ENCODE measurements at places on chromosomes 11 and 22.

DNA sequence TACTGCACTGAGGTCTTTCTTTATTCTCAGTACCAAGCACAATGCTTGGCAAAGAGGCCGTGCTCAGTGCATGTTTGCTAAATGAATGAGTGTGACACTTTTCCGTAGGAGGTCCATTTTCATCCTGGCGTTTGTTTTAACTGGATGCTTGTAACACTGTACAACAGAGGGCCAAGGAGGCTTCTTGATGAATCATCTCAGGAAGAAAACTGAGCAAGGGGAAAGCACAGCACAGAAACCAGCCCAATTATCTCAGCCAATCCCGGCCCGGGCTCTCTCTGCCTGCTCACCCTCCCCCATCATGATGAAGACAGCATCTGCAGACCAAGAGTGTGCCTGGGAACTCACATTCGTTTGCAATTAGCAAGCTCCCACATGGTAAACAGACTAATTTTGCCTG lies 570.3 kb downstream of the OPCML start:
- DNase-seq: no peak

DNA sequence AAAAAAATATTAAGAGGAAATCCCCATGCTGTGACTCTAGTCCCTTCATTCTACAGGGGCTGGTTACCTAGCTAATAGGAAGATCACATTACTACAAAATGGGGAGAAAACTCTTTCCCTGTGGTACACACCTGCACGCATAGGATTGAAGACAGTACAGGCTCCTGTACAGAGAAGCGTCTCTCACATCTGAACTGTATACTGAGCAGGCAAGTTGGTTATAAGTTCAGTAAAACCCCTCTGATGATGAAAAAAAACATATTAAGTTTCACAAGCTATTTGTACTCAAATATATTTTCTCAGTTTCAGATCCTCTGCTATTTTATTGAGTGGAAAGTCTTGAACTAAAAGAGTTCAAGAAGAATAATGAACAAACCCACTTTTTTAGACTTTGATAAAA lies 156.9 kb upstream of the HSD17B12 start:
- DNase-seq: no peak

DNA sequence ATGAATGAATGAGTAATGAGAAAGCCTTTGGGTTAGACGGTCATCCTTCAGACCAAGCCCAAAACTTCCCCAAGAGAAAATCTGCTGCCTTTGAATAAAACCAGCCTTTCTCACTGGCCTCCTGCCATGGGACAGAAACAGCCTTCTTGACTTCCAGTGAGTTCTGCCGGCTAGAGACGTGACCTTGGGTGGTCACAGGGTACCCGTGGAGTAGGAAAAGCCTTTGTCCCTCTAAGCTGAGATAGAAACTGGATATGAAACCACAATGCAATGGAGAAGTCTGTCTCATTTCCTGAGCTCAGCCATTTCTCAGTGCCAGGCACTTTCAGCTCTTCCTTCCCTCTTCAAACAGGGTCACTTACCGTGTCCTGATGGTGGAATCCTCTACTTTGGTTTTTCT lies 21.2 kb upstream of the YWHAH start:
- DNase-seq: no peak

DNA sequence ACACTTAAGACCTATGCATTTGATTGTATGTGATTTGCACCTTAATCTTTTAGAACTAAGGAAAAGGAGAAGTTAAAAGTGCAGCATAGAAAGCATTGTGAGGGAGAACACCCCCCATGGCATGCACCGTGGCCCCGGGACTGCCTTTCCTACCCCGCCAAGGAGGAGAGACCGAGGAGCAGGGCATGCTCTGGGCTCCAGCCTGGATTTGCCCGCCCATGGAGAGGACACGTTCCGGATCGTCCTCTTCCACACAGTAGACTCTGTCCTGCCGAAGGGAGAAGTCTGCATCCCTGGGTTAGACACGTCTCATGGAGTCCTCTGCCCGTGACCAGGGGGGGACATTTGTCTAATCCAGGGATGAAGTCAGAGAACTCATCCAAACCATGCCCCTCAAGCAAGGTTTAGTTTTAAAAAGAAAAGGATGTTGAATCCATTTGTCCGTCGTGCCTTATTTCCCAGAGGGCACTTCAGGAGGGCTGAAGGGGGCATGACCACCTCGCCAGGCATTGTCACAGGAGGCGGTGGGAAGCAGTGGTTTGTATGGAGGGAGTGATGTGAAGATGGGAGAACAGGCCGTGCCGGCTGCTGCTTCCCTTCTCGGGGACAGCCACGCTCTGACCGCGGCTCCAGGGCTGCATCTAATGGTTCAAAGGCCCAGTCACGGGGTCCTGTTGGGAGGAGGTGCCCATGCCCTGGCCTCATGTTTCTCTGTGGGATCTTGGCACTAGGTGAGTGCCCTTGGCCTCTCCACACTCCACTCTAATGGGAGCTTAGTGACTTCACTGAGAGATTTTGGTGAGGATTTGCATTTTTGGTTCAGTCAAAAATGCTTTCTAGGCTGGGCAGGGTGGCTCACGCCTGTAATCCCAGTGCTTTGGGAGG lies 66.2 kb upstream of the GAL start:
- no peak for DNase-seq

DNA sequence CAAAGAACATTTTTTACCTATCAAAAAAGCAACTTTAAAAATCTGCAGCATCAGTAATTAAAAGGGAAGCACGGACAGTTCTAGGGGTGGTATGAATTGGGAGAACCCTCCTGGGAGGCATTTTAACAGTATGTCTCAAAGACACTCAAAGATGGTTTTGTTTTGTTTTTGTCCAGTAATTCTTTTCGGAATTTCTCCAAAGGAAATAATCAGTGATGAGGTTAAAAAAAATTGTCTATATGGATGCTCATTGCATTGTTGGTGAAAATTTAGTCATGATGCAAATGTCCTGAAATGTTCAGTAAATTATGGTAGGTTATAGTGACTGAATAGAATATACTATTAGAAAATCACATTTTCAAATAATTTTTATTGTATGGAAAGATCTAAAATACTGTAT lies 115.1 kb downstream of the ATXN10 start:
- DNase-seq: no peak

DNA sequence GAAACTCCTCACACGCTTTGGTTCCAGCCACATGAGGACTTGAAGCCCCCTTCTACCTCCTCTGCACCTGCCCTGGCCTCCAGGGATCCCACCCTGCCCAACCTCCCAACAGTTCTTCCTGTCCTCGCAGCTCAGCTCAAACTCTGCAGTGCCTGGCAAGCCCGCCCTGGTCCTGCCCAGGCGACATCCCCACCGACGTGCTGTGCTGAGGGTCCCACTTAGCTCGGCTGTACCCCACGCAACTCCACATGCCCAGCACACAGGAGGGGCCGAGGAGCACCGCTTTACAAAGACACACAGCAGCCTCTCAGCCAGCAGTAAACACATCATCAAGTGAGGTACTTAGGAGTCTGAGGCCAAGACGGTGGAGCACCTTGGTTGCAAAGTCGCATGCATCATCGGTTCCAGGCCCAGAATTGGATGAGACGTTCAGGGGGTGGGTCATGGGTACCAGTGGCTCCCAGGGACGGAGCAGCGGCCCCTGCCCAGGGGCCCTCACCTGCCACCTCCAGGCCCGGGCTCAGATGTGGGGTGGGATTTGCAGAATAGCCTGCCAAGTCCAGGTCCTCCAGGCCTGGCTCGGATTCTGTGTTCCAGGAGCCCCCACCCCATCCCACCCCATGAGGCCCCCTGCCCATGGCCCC lies 72.6 kb downstream of the CELSR1 start:
- no peak for DNase-seq

GRCh38 chr11:31968461-31969358 lies 122.2 kb upstream of the RCN1 start:
- no peak for DNase-seq

GRCh38 chr22:27378311-27378800 lies 423.2 kb downstream of the MN1 start:
- no peak for DNase-seq

- DNase-seq: no peak
Measured at GRCh38 chr22:23038902-23039301, 31.4 kb upstream of the GNAZ start.

DNA sequence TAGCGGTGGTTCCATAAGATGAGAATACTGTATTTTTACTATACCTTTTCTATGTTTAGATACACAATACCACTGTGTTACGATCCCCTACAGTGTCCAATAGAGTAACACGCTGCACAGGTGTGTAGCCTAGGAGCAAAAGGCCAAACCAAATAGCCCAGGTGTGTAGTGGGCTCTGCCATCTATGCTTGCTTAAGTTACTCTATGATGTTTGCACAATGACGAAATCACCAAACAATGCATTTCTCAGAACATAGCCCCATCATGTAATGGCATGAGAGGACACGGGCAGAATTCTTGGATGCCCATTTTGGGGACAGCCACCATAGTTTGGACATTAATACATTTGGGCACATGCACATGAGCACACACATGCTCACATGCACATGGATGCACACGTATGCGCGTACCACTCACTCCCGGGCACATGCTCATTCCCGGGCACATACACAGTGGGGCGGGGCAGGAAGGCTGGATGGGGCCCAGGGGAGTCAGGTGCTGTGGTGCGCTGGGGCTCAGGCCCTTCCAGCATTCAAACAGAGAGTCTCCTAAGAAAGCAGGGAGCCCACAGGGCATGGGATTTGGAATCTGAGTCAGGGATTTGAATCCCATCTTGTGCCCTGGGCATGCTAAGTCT lies 51.1 kb downstream of the RTN4R start:
- DNase-seq: no peak

GRCh38 chr22:17264321-17265052 lies 45.3 kb upstream of the ADA2 start:
- DNase-seq: no peak

- DNase-seq: no peak
Measured at GRCh38 chr22:29992341-29993275, 87.7 kb upstream of the HORMAD2 start.

DNA sequence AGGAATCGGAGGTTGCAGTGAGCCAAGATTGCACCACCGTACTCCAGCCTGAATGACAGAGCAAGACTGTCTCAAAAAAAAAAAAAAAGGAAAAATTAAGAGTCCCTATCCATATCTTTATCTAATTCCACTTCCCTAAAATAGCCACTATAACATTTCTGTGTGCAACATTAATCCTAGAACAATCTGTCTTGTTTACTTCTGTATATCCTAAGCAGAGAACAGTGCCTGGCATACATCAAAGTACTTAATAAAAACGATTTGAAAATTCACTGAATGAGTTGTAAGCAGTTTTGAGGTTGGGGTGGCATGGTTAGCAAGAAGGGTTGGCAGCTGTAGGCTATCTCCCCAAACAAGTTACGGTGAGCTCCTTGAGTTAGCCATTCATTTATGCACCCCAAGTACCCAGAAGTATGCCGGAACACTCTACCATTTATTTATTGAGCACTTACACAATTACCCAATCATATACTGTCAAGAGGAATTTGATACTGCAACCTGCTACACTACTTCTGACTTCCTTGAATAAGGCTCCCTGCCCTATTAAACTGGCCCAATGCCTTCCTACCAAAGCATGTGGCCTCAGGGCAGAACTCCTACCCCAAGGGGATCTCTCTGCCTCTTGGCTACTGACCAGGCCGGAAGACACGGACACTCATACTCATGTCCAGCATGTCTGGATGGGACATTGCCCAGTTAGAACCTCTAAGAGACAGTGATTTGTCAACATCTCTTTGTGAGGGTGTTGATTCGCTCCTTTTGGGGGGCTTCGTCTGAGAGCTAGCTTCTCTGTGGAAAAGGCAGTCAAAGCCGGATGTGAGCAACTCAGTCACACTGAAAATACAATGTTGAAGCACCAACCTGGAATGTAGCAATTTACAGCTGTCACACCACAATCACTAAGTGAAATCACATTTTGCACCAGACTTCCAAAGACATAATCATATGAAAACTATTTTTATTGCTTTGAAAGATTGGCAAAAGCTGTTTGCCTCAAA lies 16.3 kb upstream of the TMEM41B start:
- DNase-seq: no peak

GRCh38 chr11:85821636-85822035 lies 10.7 kb upstream of the SYTL2 start:
- DNase-seq: no peak

- DNase-seq: no peak
Measured at GRCh38 chr22:38402204-38402603, 52.8 kb downstream of the KCNJ4 start.

DNA sequence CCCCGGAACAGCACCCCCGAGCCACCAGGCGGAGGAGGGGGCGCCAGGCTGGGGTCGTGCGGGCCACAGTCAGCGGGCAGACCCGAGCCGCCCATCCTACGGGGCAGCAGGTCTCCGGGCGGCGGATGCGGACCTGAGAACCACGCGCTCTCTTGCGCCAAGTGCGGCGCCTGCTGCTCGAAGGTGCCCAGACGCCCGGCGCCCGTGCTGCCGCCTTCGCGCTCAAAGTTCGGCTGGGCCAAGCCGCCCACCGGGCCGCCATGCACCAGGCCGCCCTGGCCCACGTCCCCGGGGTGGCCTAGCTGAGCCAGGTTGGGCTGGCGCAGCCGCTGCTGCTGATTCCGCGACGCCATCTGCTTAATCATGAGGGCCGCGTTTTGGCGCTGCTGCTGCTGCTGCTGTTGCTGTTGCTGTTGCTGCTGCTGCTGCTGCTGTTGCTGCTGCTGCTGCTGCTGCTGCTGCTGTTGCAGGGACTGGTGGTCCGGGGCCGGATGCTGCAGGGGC lies 3.0 kb downstream of the MN1 start:
- DNase-seq: no peak

DNA sequence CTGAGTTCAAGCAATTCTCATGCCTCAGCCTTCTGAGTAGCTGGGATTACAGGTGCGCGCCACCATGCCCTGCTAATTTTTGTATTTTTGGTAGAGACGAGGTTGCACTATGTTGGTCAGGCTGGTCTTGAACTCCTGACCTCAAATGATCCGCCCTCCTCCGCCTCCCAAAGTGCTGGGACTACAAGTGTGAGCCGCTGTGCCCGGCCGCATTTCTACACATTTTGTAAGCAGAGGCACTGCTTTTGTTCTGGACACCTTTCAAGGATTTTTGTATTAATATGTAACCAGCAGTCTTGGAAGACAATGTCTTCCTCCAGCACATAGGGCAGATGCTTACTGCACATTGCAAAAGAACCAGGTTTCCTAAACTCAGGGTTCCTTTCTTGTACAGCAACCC lies 11.4 kb upstream of the VSIG10L2 start:
- DNase-seq: no peak

DNA sequence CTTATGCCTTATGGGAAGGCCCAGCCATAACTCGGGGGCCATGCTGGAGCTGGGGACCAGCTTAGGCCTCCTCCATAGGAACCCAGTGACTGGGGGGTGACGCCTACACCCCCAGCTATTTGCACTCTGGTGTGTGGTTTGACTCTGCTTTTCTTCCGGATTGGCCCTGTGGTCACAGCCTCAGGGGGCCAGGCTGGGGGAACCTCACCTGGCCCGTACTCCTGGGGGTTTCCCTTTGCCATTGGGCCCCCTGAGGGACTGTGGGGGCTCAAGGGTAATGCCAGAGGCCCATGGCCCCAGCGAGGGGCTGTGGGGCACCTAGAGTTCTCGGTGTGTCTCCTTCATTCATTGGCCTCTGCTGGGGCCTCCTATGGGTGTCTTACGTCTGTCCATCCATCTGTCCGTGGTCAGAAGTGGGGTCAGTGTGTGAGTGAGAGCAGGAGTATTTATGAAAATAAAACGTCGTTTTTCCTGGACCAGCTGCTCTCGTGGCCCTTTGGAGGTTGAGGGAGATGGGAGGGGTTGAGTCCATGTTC lies 6.3 kb upstream of the SH3BP1 start:
- DNase-seq: peak; percentile 28

- DNase-seq: no peak
Measured at GRCh38 chr11:67534070-67534679, 10.9 kb upstream of the CABP2 start.

- DNase-seq: no peak
Measured at GRCh38 chr11:102319544-102319943, 2.3 kb downstream of the BIRC3 start.

GRCh38 chr11:121467965-121468364 lies 15.2 kb upstream of the SORL1-AS1 start:
- peak; percentile 89 for DNase-seq
